A172 (cell line): ENCODE measurements at places on chromosomes 4 and X.

DNA sequence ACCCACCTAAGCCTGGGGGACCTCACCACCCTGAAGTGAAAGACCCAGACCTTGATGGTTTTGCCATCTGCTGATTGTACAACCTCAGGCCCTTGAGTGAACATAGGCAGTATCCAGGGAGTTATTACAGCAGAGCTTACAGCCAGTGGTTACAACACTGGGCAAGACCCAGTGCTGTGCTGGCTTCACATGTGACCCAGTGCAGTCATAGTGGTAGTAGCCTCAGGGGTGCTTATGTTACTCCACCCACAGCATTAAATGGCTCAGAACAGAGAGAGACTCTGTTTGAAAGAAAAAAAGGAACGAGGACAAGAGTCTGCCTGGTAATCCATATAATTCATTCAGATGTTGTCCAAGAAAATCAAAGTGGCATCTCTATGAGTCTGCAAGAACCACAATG lies 45.2 kb upstream of the DACH2 start:
- no peak for DNase-seq

DNA sequence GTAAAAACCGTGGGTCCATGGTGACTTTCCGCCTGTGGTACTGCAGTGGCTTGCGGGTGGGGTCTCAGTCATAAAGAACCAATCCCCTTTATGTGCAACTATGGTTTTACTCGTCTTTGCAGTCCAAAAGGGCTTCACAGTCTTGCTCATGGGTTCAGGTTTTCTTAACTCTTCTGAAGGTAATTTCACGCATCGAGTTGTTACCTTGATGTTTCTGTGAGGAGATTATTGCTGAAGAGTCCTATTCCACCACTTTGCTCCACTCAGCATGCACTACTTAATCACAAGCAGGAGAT lies 41.5 kb downstream of the F8 start:
- DNase-seq, result no peak

- no peak for DNase-seq
Measured at GRCh38 chr4:38347251-38347650, 316.7 kb upstream of the KLF3 start.

- peak; percentile 61 for DNase-seq
Measured at GRCh38 chr4:176841711-176842112, 49.0 kb upstream of the VEGFC start.

DNA sequence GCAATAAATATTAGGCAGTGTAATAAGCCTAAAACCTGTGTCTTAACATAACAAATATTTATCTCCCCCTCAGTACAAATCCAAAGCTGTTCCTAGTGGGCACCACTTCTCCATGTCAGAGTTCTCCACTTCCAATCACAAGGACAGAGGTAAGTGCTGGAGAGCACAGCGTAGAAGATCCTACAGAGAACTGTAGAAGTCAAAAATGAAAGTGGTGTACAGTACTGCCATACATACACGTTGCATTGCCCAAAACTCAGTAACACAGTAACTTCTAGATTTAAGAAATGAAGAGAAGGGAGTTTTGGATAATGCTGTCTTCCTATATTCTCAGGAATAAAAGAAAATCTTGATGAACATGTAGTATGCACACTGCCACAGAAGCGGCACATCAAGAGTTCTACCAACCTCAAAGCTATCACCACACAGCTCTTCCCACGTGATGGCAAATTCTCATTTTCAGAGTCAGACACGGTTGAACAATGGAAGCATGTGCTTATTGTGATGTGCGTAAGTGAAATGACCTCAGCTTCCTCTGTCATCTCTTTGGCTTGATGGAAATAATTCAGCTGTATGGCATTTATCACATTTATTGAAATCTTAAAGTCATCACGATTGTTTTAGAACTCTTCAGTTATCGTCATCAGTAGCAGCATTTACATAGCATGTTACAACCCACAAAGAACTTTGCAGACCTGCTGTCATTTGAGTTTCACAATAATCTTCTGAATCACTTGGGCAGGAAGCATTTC lies 27.1 kb upstream of the SPANXN4 start:
- no peak for DNase-seq

DNA sequence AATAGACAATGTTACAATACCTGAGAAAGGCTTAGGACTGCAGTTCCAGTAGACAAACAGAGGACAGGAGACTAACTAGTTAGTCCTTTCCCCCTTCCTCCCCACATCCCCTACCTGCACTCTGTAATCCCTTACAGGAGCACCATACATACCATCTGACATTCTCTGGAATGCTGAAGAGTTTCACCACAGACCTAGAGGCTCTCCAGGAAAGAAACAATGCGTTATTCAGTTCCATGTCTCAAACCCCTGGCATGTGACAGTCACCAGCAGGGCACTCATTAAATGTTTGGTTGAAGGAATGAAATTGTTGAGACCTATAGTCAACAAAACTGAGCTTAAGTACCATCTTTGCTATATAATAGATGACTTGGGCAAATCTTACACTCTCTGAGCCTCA lies 100.2 kb upstream of the USP38 start:
- DNase-seq, result no peak

DNA sequence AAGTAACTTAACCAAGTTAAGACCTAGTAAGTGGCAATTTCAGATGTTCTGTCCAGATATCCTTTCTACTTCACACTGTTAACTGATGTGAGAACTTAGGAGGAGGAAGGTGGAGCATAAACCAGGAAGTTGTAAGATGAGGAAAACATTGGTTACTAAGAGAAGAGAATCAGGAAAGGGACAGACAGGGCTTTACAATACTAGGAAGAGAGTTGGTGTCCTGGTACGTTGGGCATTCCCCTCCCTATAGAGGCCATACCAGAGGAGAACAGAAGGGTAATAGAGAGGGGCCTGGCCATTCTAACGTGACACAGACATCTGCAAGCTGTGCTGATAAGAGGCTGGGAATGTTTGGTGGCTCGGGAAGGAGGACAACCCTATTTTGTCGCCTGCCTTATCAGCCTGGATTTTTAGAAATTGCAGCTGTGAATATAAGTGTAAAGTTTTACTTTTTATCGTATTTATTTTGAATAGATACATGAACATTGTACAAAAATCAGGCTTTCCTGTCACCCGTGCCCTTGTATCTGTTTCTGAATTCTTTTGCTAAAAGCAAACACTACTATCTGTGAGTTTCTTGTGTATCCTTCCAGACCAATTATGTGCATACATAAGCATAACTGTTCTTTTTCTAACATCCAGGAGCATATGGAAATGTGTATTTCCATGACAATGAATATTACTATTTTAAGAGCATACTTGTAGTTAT lies 53.5 kb upstream of the HPRT1 start:
- DNase-seq, result no peak

GRCh38 chr4:185254434-185254833 lies 45.0 kb downstream of the SNX25 start:
- DNase-seq, result no peak

DNA sequence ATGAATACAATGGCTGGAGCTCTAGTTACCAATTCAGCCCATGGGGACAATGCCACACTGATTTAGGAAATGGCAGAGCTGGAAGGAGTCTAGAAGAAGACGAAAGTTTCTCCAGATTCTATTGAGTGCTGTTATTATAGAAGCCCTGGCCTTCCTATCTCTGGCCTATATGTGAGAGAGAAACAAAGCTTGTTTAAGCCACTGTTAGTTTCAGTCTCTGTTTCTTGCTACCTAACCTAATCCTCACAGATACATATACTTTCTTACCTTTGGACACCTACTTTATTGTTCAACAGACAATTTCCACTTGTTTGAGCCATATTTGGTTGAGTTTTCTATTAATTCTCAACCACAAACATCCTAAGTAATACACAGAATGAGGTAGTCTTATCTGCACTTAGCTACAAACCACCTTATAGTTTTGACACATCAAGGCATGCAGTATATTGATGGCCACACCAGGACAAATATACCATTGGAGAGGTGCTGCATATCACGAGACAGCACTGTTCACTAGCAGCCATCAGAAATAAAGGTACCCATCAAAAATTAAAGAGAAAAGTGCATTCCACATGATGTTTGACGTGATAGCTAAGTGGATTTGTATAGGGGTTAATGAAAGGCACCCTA lies 190.2 kb downstream of the SMIM20 start:
- no peak for DNase-seq

GRCh38 chrX:1035206-1035605 lies 177.2 kb downstream of the CRLF2 start:
- DNase-seq, result no peak

DNA sequence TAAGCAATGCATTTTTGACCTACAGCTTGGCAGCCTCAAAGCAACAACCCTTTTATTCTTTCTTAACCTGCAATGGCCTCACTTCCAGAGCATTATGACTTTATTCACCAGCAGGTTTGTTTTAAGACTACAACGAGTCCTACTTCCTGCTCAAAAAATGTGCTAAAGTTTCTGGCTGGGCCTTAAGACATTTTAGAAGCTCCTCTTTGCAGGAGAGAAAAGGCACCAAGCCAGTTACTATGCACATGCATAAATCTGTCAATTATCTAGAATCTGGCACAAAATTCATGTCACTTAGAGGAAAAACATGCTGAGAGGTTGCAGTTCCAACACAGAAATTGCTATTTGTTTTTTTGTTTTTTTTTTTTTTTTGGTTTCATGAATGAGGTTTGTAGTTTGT lies 223.0 kb upstream of the EPHA5 start:
- no peak for DNase-seq

DNA sequence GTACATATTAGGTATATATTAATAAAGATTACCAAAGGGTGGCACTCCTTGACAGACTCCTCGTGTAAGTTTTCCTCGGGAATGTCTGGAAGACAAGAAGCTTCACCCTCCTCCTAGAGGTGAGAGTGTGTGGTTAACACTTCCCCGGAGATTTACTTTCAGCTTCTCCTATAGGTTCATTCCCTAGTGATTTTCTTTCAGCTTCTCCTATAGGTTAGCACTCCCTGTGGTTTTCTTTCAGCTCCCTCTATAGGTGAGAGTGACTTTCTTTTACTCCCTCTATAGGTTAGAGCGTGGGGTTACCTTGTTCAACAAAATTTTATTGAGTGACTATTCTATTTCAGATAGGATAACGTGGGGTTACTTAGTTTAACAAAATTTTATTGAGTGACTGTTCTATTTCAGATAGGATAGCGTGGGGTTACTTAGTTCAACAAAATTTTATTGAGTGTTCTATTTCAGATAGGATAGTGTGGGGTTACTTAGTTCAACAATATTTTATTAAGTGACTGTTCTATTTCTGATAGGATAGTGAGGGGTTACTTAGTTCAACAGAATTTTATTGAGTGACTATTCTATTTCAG lies 106.0 kb upstream of the PLAC1 start:
- peak; percentile 52 for DNase-seq

DNA sequence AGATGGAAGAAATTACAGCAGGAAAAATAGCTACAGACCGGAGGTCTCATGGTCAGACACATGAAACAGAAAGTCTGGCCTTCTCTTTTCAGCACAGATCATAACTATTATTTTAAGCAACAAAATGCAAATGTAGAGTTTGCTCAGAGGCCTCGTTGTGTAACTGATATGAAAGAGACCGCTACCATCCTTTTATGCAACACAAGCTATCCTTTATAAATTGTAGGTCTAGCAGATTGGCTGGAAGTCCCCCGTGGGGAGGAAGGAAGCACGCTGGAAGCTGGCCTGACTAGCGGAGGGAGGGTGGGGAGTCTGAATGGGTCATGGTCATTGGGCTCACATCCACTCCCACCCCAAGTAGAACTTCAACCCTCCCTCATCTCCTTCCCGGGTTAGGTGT lies 27.7 kb downstream of the DMP1 start:
- DNase-seq, result no peak

DNA sequence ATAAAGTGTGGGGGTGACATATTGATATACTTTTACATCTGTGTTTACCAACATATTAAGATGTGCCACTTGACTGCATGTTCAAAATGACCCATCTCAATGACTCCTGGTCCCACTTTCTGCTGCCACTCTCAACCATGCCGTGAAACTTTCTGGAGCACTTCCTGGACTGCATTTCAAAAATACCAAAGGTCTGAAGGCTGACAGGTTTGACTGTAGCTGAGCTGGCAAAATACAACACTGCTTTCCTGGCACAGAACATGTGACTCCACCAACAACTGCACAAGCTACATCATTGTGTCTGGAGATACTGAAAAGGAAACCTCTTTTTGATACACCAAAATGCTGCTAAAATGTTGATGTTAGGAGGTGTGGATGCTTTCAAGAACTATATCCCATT lies 184.8 kb downstream of the UNC5C start:
- DNase-seq, result peak; percentile 35

DNA sequence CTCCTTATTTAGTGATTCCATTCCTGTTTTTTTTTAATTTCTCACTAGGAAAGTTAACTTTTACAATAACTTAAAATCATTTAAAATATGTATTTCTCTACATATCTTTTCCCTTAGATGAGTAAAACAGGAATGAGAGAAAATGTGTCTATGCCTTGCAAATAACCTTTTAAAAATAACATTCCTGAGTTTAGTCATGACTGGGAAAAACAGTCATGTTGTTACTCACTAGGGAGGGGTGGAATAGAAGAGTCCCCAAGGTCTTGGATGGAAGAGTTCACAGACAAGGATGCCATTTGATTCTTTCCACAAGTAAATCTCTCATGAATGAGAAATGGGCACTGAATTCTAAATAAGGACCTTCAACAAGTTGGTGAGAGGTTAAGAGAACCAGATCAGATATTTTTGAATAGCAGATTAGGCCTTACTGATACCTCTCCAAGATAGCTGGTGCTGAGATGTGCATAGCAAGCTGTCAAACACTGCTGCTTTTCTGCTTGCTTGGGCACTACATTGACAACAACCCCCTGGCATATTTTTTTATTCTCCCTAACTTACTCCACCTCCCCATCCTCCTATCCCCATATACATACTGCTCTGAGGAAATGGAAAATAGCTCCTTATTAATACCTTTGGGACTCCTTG lies 25.1 kb downstream of the UGDH start:
- peak; percentile 45 for DNase-seq

DNA sequence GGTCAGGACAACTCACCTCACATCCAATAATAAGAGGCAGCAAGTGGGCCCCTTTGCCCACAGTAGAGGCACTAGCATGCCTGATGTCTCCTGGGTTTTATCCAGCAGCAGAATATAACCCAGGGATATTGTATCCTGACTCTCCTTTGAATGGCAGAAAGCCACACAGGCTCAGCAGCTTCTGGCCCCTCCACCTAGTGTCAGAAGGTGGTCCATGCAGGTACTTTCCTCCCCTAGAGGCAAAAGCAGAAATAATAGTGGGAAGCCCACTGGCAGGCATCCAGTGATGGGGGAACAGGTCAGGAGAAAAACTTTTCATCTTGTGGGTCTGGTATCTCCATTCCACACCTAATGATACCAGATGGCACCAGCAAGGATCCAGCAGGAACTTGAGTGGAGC lies 75.5 kb upstream of the IRS4 start:
- DNase-seq, result no peak

GRCh38 chr4:98601708-98602107 lies 56.7 kb downstream of the TSPAN5 start:
- peak; percentile 41 for DNase-seq

DNA sequence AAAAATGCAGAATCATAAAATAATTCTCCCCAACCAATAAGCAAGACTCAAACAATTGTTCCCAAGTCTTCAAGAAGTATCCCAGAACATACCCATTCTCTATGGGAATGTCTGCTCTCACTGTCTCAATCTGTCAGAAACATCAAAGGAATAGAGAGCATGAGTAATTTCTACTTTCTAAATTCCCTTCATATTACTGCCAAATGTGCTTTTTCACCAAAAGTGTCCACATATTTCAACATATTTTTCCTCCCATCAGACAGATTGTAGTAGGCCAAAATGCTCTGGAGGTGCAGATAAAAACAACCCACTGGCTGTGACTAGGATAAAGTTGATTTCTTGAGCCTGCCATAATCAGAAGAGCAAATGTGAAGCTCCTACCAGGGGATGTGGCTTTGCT lies 692.0 kb upstream of the FAM241A start:
- DNase-seq, result no peak
